Fibroblast of skin of right quadriceps (primary cell): ENCODE measurements at places on chromosomes 4 and X.

- DNase-seq = no peak
These were observed 145.6 kb upstream of the DCAF8L1 start for GRCh38 chrX:28126886-28127285.

DNA sequence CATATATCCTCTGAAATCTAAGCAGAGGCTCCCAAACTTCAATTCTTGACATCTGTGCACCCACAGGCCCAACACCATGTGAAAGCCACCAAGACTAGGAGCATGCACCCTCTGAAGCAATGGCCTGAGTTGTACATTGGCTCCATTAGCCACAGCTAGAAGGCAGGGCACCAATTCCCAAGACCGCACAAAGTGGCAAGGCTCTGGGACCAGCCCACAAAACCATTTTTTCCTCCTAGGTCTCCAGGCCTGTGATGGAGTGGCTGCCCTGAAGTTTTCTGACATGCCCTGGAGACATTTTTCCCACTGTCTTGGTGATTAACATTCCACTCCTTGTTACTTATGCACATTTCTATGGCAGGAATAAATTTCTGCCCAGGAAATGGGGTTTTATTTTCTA, 232.2 kb upstream of the GRID2 start:
- no peak for DNase-seq

DNA sequence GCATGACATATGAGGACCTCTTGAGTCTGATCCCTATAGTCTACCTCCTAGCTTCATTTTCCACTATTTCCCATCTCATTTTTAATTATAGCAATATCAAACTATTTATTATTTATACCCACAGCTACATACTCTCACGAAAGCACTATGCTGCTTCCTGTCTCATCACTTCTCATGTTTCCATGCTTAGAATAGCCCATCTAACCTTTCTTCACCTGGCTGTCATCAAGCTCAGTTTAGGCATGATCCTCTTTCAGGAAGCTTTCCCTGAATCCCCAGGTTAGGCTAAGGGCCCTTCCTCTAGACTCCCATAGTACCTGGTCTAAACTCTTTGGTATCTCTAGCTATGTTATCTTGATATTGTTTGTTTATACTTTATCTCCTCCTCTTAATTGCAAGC, 137.8 kb downstream of the TBC1D19 start:
- no peak for DNase-seq

- no peak for DNase-seq
These were observed 12.9 kb downstream of the PGM2 start for GRCh38 chr4:37839426-37839825.

- peak; percentile 63 for DNase-seq
These were observed 80.1 kb upstream of the STIM2 start for GRCh38 chr4:26780539-26780938.

- no peak for DNase-seq
These were observed 5.2 kb upstream of the NUP54 start for GRCh38 chr4:76153356-76153755.
